RPMI7951 (cell line): ENCODE measurements at places on chromosomes 5 and 9.
A peak's percentile ranks its signal among the peaks of the same experiment; 100 is the strongest.

- DNase-seq = peak; percentile 2
These were observed 928 bp downstream of the MCTP1 start for GRCh38 chr5:95283761-95284571.

DNA sequence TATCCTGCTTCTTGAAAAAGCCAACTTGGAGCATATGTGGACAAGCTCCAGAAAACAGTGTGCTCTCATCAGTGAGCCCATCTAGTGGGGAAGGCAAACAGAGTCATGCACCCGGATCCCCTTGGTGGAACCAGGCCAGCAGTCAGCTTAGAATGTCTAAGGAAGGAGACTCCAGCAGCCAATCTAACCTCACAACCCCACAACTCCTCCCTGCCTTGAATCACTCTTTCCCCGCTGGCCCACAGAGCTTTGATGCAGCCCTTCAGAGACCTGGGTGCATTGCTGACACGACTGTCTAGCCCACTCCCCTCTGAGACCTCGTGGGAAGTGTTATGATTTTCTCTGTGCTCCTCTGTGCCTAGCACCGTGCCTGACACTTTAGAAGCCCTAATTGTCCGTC lies 623.7 kb downstream of the BNC2 start:
- peak; percentile 5 for DNase-seq

DNA sequence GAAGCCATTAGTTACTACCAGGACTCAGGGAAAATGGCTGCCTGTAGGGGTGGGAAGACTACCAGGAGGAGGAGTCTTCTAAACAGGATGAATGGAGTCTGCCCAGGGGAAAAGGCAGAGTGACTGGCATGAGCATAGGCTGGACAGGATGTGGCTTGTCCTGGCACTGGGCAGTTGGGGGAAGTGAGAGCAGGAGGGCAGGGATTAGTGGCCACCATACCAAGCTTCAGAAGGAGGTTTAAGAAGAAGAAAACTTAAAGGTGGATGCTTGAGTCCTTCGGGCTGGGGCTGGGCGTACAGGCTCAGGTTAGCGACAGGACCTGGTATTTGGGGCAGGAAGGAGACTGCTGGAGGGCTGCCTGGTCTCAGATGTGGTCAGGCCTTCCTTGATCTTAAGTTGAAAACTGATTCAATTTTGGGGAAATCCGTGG lies 5.0 kb upstream of the NSD1 start:
- DNase-seq = peak; percentile 41

- no peak for DNase-seq
These were observed 60.5 kb downstream of the DAP start for GRCh38 chr5:10700516-10700915.

DNA sequence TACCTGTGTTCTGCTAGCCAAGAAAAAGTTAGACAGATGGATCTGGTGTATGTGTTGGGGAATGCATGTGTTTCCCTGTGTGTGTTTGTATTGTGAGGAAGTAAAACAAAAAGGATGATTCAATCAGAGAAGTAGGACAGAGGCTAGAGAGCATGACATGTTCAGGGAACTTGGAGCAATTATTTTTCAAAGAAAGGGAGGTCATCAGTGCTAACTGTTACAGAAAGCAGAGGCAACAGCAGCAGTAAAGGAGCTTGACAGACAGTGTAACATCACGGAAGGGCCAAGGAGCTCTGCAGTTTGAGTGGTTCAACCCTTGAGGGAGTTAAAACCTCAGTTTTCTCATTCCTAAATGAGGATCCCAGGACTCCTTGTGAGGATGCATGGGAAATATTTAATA lies 13.2 kb downstream of the SPINK1 start:
- no peak for DNase-seq

GRCh38 chr5:169893571-169893970 lies 86.7 kb downstream of the INSYN2B start:
- peak; percentile 76 for DNase-seq

GRCh38 chr9:130467316-130467715 lies 22.6 kb downstream of the ASS1 start:
- no peak for DNase-seq

DNA sequence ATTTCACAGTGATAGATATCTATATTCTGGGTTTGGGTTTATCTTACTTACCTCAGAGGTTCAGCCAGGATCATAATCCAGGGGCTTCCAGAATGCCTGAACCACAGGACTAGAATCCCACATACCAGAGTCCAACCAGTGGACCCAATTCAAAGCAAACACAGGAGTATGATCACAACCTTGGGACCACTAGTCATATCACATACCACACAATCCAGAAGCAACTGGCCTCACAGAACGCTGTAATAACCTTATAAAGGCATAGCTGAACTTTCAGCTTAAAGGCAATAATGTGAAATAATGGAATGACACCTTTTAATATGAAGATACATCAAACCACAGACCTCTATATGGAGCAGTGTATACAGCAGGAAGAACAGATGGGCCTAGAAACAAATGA lies 25.3 kb downstream of the RAPGEF6 start:
- DNase-seq = no peak

GRCh38 chr9:2170722-2171121 lies 155.6 kb downstream of the SMARCA2 start:
- DNase-seq = no peak

- DNase-seq = no peak
These were observed 60.2 kb downstream of the MLLT3 start for GRCh38 chr9:20562051-20562450.

DNA sequence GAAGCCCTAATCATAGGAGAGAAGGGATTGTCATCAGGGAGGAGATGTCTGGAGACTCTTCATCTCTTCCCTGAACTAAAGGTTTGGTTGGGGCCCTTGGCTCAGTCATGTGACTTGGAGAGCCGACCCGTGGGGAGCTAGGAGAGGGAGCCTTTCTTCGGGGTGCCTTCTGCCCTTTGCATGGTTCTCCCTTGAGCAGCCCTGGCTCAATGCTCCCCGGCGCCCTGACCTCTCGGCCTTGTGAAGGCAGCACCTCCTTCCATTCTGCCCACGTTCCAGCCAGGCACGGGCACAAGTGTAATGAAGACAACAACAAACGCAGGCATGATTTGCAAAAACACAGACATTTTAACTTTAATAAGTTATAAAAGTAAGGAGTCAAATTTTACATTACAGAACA lies 50.4 kb downstream of the ZNF354C start:
- no peak for DNase-seq

GRCh38 chr9:70079417-70080037 lies 35.9 kb downstream of the MAMDC2 start:
- peak; percentile 11 for DNase-seq

DNA sequence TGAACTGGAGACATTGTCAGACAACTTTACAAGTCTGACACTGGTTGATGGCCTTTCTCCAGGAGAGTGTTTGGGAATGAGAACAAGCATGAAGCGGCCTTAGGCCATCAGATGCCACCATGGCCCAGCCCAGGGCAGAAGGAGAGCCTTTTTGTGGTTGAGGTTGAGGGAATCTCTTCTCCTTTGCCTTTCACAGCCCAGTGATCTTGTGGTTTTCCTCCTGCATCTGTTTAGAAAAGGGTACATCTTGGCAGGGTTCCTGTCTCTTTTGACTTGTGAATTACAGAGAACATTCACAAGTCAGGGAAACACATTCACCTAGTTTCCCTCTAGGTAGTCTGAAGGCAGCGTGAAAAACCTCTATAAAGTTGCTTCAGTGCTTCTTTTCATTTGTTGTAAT lies 27.5 kb downstream of the DMRT2 start:
- no peak for DNase-seq

DNA sequence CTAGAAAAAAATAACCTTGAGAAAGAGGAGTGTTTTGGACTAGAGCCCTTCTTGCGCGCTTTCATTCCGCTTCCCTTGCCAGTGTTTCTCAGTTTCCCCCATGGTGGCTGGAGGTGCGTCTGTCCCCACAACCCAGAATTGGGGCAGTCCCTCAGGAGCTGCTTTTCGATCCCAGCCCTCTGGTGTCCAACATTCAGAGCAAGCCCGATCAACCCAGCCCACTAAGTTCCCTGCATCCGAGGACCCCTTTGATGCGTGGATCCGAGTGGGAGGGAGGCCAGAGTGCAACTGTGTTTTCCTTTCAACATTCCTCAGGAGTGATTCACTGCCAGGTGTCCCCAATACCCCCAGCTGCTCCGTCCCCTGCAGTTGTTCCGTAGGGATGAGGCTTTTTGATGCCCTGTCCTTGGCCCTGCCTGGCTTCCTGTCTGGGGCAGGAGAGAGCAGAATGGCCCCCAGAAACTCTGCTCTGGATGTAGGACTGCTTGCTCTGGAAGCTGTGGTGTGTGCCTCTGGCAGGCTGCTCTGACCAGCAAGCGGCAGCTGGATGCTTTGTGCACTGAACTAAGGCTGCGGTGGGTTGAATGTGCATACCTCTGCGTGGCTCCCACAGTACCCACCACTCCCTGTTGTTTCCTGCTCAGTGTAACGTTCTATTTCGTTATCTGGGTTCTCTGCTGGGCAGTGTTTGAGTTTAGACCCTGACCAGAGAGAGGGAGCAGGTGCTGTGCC lies 117.5 kb downstream of the BOD1 start:
- DNase-seq = peak; percentile 80

GRCh38 chr9:96236854-96237550 lies 65.0 kb downstream of the HSD17B3 start:
- no peak for DNase-seq

GRCh38 chr5:133639850-133640528 lies 27.6 kb upstream of the FSTL4 start:
- no peak for DNase-seq

DNA sequence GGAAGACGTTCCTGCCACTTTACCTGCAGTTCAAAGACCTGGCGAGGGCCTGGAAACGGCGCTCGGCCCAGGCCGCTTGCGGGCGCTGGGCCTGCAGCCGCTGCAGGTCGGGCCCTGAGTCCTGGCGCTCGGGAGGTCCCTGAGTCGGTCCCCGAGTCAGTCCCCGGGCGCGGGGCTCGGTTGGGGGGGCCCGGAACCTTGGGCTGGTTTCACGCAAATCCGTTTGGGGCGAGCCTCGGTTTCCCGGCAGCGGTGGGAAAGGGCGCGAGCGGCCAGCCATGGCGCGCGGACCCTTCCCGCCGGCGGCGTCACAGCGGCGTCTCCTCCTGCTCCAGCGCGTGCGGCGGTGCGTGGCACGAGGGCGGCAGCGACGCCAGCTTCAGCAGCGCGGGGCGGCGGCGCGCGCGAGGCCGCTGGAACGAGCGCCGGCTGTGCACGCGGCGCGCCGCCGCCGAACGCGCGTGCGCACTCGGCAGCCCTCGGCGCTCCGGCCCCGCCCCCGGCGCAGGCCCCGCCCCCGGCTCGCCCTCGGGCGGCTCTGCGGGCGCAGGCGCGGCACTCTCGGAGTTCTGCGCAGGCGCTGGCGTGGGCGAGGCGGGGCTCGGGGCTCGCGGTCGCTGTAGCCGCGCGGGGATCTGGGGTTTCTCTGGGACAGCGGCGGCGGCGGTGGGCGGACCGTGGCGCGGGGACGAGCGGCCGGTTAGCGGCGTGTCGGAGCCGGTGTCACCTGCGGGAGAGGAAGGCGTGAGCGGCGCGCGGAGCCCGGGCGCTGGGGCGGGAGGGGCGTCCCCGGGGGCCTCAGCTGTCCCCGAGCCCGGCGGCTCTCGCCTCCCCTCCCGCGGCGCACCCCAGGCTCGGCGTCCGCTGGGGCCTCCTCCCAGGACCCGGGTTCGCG lies 29.9 kb downstream of the EXOC3 start:
- DNase-seq = peak; percentile 77

DNA sequence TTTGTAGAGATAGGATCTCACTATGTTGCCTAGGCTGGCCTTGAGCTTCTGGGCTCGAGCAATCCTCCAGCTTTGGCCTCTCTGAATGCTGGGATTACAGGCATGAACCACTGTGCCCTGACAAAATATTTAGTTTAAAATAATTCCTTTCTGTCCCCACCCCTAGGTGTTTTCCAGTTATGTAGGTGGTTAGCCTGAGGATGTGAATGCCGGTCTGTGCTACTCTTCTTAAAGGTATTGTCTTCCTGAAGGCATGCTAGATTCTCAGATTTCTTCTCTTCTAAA lies 56.7 kb upstream of the BASP1 start:
- no peak for DNase-seq

DNA sequence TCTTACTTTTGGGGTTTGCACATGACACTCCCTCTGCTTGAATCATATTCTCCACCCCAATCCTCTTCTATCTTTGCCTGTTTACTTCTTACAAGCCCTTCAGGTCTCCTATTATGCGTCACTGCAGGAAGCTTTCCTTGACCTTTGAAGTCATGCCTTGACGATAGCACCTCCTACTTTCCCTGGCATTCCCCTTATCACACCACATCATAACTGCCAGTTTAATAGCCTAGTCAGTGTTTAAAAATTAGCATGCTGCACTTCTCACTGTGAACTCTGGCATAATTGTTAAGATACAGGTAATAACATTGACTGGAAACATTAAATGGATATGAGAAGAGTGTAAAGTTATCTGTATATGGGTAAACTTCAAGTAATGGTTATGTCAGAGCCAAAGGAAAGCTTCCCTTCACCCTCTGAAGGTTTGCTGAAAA lies 37.1 kb upstream of the CEP120 start:
- DNase-seq = peak; percentile 1

GRCh38 chr5:171412186-171412585 lies 7.3 kb upstream of the FGF18 start:
- DNase-seq = no peak

GRCh38 chr5:16043349-16043965 lies 136.1 kb downstream of the MARCHF11 start:
- DNase-seq = no peak

DNA sequence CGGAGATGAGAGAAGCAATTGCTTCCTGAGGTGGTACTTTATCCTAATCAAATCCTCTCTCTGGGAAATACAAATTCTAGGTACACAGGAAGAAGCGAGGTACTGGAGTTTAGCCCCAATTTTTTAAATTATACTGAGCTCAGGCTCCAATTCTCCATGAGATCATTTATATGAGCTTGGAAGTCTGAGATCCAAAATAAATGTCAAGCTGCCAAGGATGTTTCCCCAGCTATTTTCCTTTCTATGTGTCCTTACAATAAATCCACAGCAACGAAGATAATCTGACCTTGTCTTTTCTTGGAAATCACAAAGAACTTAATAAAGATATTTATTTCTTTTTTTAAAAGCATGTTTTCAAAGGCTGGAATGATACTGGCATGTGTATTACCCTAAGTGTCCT lies 597.3 kb downstream of the GABRG2 start:
- no peak for DNase-seq

DNA sequence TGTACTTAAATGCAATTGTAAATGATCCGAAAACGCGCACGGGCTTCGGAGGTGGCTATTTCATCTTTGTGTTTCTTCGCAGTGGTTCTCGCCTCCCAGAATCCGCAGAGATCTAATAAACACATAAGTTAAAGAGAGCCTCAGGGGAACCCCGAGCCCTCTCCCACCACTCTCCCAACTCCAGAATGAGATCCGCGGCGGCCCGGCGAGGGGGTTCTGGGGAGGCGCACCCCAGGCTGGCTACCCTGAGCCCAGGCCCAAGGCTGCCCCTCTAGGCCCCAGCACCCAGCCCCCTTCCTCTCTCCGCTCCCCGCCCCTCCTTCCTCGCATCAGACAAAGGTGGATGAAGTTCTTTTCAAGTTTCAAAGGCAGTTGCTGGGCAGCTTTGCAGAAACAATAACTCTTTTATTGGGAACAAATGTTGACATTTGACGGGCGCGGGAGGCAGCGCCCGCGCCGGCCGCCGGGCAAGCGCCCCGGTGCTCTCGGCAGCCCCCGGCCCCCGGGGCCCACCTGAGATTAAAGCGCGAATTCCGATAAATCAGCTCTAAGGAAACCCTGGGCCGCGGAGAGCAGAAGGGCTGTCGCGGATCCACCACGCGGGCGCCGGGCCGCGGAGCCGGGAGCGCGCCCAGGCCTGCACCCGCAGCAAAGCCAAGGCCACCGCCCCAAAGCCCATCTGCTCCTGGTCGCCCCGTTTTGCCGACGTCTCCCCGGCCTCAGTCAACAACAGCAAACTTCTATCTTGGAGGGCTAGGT lies 8.4 kb downstream of the IRX2 start:
- no peak for DNase-seq

GRCh38 chr9:109604781-109605180 lies 106.7 kb upstream of the PTPN3 start:
- DNase-seq = peak; percentile 11
